ENCODE measurements at places on chromosomes 3 and 15.

GRCh38 chr15:60423537-60423936 lies 25.8 kb upstream of the ANXA2 start:
- no peak for DNase-seq

DNA sequence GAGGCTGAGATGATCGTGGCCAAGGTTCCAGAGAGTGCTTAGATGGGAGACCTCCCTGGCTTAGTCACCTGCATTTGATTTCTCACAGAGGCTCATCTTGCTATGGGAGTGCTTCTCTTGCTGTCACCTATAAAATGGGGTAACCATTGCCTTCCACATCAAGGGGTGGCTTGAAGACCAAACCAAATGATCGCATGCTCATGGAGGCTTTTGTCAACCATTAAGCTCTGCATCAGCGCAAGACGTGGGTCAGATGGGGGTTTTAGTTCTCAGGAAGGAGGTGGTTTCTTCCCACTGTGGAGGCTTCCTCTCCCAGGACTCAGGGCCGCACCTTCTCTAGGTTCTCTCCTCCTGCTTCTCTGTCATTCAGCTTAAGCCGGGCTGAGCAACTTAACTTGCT lies 27.4 kb upstream of the NOX5 start:
- DNase-seq, result no peak

GRCh38 chr15:95799286-95800200 lies 531.0 kb upstream of the NR2F2 start:
- no peak for DNase-seq

- DNase-seq, result no peak
Measured at GRCh38 chr15:75661100-75661755, 13.5 kb downstream of the SNX33 start.

DNA sequence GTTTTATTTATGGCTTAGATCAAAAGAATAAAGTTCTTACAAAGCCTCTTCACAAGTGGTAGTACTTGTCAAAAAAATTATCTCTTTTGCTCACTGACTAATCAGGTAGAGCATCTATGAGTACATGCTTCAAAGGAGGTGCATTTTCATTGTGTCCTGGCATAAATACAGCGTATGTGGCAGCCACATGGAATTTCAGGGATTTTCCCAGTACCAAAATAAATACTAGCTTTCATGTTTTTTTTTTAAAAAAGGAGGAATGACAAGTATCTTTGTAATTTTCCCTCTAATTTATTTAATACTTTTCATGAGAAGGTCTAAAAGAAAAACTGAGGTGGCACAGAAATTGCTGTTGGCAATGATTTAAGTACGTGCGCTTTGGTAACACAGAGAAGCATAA lies 597.8 kb upstream of the ALCAM start:
- DNase-seq, result no peak

DNA sequence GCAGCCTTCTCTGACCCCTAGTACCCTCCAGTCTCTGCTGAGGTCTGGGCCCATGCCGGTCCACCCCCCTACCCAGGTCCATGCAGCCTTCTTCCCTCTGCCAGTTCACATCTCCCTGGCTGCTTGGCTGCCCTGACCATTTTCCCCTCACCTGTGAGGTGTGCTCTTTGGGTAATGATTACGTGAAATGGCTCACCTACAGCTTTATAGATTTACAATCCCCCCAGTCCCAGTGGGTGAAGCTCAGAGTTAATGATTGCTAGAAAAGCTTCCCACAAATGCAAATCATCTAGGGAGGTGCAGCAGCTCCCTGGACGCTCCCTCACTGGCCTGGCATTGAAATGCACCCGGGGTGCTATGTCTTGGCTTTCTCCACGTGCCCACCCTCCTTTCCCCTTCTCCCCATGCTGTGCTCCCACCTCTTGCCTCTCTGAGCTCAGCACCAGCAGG lies 18.7 kb downstream of the PAQR5 start:
- no peak for DNase-seq

DNA sequence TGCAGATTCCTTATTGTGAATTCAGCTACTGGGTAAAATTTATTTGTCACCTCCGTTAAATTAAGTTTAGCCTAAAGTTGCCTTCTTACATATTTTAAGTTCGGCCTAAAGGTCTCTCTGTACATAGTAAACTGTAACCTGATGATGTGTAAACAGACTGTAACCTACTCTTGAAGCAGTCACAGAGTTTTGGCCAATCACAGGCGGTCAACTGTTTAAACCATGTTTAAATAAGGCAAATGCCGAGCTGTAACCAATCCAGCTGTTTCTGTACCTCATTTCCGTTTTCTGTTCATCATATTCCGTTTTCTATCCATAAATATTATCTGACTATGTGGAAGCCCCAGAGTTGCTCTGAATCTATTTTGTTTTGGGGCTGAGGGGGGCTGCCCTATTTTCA lies 2.4 kb upstream of the ADAMTSL3 start:
- no peak for DNase-seq

GRCh38 chr3:87468235-87468634 lies 191.9 kb upstream of the POU1F1 start:
- DNase-seq, result no peak

GRCh38 chr3:55426486-55426885 lies 60.6 kb downstream of the WNT5A start:
- no peak for DNase-seq

- no peak for DNase-seq
Measured at GRCh38 chr3:42659451-42660130, 6.1 kb downstream of the ZBTB47 start.

DNA sequence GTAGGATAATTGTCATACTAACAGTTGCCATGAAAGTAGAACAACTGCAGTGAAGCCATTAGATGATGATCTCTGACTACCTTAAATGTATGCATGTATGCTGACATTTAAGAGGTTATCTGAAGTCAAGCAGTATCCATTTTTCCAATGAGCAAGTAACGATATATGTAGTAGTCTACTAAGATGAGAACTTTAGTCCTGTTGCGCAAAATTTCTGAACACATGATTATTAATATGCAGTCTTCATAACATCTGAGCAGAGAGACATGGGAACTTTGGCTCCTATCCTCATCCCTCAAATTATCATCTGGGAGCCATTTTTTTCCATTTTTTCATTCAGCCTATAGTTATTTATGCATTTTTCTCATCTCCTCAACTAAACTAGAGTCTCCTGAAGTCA lies 79.2 kb downstream of the MME start:
- DNase-seq, result no peak

- no peak for DNase-seq
Measured at GRCh38 chr15:100902436-100903167, 16.6 kb upstream of the LRRK1 start.

- no peak for DNase-seq
Measured at GRCh38 chr3:35789042-35789831, 149.9 kb downstream of the ARPP21 start.

DNA sequence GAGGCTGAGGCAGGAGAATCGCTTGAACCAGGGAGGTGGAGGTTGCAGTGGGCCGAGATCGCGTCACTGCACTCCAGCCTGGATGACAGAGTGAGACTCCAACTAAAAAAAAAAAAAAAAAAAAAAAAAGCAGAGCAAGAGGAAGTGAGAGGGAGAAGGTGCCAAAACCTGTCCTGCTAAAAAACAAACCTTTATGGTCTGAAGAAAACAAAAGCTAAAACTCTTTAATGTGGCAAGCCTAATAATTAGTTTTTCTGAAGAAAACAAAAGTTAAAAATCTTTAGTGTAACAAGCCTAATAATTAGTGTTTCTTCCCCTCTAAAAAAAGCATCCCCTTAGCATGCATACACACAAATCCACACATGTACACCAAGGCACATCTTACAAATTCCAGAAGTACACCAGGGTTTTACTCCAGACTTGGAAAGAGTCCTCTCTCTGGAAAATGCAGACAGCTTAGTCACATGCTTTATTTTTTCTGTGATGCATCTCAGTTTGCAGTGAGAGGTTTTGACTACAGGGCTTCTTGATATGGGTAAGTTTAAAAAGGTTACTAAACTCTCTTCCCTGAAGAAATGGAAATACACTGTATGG lies 65.9 kb downstream of the HACD2 start:
- no peak for DNase-seq

GRCh38 chr3:180252683-180253082 lies 215.9 kb upstream of the PEX5L start:
- DNase-seq, result no peak

GRCh38 chr15:73879426-73879825 lies 6.1 kb downstream of the TBC1D21 start:
- no peak for DNase-seq
